GDM1 (cell line): ENCODE measurements at places on chromosomes 1 and 21.

DNA sequence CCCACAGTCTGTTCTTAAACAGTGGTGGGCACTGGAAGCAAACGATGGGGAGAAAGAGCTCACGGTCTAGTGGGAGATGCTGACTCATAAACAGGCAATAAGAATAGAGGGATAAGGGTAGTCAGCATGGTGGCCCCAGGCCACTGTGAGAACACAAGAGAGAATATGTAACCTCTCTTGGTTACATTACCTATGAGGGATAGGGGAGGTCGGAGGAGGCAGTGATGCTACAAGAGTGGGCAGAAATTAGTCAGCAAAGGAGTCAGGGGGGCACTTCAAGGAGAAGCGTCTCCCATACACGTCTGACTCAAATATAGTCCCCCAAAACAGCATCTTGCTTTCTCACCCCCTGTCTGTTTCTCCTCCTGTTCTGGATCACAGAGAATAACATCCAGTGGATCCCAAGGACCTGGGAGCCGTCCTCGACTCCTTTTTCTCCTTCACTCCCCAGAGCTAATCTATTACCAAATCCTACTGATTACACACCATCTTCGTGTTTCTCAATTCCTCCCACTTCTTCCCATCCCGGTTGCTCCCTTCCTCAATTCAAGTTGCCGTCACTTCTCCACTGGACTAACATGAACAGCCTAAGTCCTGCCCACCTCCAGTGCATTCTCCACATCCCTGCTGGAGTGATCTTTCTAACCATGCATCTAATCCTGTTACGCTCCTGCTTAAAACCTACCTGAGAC, 2.1 kb downstream of the SLAMF8 start:
- DNase-seq: no peak

- DNase-seq: no peak
Measured at GRCh38 chr1:7632176-7632575, 138.9 kb upstream of the VAMP3 start.

DNA sequence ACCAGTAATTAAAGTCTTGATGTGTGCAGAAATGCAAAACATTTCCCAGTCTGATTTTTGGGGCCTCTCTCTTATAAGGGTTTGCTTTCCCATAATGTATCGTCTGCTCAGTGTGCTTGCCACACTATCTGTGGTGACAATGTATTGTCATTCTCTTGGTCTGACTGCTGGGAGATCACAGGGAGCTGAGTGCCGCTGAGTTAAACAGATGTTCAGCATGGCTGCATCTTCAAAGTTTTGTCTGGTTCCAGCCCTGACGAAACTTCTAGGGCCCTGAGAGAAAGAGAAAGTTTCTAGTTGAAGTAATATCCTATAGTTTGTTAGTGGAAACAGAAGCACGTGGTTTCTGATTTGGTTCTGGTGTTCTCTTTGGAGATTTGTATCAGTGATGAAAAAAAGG, 42.6 kb downstream of the DNM3 start:
- no peak for DNase-seq

DNA sequence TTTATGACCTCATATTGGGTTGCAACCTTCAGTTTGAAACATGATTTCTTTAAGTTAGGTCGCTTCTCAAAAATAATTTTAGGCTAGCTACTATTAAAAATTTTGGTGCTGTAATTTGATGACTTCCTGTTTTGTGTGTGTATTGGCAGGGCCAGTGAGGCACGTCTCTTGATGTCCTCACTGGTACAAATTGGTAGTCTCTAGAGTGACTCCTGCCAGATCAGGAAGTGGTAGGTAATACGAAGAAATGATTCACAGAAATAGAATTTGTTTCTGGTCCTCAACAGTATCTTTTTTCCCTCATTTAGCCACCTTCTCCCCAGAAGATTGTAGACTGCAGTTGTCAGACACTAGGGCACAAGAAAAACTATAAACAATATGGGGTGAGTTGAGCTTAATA, 120.9 kb upstream of the KIAA1614 start:
- DNase-seq: no peak

DNA sequence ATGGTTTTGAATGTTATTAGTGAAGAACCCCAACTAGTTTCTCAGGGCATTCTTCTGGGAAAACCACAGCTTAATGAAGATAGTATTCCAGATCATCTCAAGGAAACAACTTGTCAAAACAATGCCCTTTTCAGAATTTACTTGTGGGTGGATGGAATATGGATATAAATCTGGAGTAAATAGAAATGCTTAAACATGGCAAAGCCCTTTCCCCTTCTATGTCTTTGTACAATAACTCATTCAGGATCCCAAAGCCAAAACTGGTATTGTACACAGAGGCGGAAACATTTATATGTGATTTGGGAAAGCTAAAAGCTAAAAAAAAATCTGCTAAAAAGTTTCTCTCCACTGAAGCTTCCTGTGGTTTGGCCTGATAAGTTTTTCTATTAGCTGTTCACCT, 55.5 kb upstream of the RGS5 start:
- no peak for DNase-seq

- DNase-seq: no peak
Measured at GRCh38 chr1:165204548-165204947, 152.0 kb downstream of the LMX1A start.

GRCh38 chr1:110475362-110476027, 24.5 kb downstream of the PROK1 start:
- DNase-seq: no peak

GRCh38 chr1:99347041-99347684, 82.9 kb downstream of the PLPPR4 start:
- no peak for DNase-seq

GRCh38 chr1:147634645-147635044, 35.7 kb downstream of the ACP6 start:
- DNase-seq: no peak

DNA sequence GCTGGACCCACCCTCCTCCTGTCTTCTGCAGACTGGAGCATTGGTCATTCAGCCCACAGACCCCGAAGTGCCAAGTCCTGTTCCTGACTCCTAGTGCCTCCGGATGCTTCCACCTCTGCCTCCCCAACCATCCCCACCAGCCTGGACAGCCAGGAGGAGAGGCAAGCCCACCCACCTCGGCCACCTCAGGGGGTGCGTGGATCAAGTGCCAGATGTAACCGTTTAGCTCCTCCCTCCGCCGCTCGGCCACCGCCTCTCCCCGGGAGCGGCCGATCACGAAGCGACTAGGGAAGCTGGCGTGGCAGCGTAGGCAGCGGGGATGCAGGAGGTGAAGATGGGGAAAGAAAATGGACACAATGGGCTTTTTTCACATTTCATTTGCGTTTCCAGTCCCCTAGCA, 18.1 kb upstream of the PPP1R15B start:
- no peak for DNase-seq

GRCh38 chr1:245822996-245823395, 668.2 kb downstream of the KIF26B start:
- DNase-seq: no peak

GRCh38 chr1:31122741-31123140, 57.2 kb upstream of the PUM1 start:
- no peak for DNase-seq

GRCh38 chr1:54464477-54465146, 58.4 kb upstream of the SSBP3 start:
- DNase-seq: peak; percentile 43

DNA sequence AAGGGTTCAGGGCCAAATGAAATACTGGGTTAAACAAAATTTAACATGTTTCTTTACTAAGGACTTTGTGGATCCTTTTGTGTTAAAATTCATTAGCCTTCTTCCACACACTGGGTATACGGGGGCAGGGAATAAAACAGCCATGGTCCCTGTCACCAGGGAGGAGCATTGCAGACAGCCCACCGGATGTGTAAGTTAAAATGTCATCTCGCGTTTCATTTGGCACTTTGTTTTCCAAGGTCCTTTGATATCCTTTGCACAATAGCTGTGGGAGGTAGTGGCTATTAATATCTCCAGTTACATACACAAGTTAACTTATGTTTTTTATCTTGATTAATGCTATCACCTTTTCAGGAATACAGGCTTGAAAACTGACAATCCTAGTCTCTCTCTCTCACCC, 172.7 kb downstream of the BARHL2 start:
- no peak for DNase-seq

- DNase-seq: no peak
Measured at GRCh38 chr1:26787381-26787705, 407 bp upstream of the PIGV start.

GRCh38 chr1:60279798-60280197, 206.2 kb upstream of the C1orf87 start:
- DNase-seq: no peak

DNA sequence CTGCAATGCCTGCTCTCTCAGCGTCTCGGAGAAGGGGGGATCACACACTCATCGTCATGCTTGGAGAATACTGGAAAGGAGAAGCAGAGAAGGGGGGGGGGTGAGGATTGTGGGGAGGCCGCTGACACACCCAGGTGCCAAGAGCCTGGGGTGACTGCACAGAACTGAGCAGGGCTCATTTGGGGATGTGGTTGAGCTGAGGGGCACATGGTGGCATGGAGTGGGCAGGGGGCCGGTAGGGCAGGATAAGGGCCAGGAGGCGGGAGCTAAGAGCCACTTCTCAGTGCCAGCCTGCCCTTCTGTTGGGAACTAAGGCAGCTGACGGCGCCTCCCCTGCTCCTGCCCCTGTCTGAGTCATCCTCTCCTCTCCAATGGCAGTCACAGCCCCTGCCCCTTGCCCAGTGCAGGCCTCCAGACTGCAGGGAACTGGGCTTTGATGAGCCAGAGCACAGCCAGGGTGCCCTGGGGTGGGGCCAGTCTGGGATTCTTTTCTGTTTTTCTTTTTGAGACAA, 27.2 kb downstream of the MRPL37 start:
- DNase-seq: peak; percentile 7

DNA sequence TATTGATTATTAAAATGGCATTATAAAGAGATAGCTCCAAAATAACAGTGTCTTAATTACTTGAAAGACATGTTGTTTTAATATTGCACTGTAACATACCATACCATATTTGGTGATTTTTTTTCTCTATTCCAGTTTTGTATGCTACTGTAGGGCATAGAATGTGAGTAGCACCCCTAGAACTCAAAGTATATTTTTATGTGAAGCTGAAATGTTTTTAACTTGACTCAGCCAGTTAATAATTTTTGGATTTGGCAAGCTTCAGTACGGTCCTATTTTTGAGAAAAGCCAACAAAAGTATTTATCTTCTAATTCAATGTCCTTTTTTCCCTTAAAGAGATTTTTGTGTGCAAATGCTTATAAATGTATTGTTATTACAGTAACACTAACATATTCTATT, 593.8 kb downstream of the USP25 start:
- DNase-seq: no peak

DNA sequence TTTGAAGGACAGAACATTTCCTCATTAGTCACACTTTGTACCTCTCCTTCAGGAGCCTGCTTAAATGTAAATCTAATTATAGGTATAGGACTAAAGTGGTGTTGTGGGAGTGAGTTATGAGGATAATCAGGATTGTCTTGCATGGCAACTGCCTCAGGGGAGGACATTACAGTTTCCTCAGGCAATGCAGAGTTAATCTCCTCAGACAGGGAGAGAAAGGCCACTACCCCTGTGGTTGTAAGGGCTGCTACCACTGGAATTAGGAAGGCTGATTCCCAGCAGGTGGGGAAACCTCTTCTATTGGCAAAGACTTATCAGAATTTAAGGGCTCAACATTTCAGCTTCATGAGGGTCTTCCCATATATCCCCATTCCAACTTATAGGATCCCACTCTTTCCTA, 286.8 kb upstream of the PBX1 start:
- no peak for DNase-seq

DNA sequence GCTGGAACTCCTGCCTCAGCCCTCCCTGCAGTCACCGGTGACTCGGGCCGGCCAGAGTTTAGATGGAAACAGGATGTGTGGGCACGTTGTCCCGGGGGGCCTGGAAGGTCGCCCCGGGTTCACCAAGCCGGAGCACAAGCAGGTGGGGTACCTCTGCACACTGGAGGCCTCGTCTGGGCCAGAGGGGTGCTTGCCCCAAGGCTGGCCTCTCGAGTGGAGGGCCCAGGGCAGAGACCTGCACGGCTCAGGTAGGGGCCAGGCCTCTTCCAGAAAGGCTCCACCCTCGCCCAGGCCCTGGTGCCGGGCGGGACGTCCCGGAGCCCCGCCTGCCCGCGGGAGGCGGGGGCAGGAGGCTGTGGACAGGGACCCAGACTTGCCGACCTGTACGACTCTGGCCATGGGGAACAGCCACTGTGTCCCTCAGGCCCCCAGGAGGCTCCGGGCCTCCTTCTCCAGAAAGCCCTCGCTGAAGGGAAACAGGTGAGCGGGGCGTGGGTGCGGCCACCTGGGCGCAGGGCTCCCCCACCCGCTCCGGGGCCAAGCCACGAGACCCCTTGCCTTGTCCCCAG, at the start of gene PLEKHN1:
TSS of gene PLEKHN1 (plus strand) at position 348 of the 569 bp plus-strand sequence. CDS start at position 398, 50 bp downstream.
- DNase-seq: no peak

DNA sequence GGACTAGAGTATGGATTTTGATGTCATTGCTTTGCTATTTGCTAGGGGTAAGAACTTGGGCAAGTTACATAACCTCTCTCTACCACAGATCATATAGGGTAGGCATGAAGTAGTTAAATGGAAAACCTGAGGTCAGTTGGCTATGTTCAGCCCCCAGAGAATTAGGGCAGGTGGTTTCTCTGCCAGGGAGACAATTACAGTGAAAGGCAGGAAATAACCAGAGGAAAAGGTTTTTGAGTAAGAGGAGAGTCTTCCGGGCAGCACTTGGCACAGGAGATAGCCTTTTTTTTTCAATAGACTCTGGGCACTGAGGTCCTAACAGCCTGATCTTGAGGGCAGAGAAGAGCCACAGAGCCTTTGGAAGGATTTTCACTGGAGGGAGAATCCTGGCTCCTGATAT, 16.7 kb upstream of the SERBP1 start:
- DNase-seq: no peak

DNA sequence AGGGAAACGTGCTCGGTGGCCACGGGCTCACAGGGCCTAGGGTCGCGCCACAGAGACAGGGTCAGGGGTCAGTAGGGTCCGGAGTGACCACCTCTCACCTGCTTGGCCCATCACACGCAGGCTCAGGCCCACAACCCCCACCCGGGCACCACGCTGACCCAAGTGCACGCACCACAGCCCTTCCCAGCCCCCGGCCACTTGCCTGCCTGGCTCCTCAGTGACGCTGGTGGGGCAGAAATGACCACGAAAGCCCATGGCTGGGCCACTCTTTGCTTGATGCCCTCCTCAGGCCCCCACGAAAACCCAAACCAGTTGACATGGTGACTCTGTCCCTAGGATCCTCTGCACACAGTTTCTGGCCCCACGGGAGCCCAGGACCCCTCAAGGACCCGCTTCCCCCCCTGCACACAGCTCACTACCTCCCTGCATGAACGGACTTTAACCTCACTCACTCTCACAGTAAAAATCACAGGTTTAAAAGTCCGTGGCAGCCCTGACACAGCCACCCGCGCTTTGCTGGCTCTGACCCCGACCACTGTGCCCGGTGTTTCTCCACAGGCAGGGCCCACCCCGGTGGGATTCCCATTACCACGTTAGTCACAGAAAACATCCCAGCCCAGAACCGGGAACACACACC, 20.7 kb downstream of the NADK start:
- no peak for DNase-seq

GRCh38 chr1:225481738-225482137, 53.9 kb upstream of the LBR start:
- DNase-seq: no peak

- DNase-seq: no peak
Measured at GRCh38 chr1:172926070-172926469, 124.7 kb downstream of the TNFSF18 start.

GRCh38 chr1:219790834-219791615, 137.3 kb downstream of the SLC30A10 start:
- no peak for DNase-seq

GRCh38 chr1:161962091-161962887, 61.4 kb downstream of the OLFML2B start:
- no peak for DNase-seq
